Fibroblast of skin of left quadriceps (primary cell): ENCODE measurements at places on chromosomes 6 and 20.
A peak's percentile ranks its signal among the peaks of the same experiment; 100 is the strongest.

- peak; percentile 37 for DNase-seq
Observed at GRCh38 chr6:32413427-32414047, 6.6 kb upstream of the BTNL2 start.

GRCh38 chr20:35575958-35576357 lies 34.1 kb downstream of the ERGIC3 start:
- no peak for DNase-seq

- DNase-seq, result no peak
Observed at GRCh38 chr6:144181639-144182038, 31.3 kb downstream of the STX11 start.

DNA sequence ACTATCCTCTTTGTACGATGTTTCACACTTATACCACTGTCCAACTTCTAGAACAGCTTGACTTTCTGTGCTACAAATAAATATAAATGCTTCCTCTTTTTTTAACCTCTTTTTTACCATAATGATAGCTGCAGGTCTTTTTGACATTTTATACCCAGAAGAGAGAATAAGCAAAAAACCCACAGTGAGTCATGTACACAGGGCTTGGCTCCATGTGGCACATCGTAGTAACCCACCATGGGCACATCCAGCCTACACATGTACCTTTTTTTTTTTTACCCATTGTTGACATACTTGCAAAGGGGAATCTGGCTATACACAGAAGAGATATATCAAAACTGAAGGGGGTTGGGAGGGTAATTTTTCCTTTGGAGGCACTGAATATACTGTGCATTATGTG lies 59.5 kb upstream of the RSPO3 start:
- DNase-seq, result no peak

GRCh38 chr6:136750696-136751521 lies 41.4 kb downstream of the MAP3K5 start:
- DNase-seq, result no peak

DNA sequence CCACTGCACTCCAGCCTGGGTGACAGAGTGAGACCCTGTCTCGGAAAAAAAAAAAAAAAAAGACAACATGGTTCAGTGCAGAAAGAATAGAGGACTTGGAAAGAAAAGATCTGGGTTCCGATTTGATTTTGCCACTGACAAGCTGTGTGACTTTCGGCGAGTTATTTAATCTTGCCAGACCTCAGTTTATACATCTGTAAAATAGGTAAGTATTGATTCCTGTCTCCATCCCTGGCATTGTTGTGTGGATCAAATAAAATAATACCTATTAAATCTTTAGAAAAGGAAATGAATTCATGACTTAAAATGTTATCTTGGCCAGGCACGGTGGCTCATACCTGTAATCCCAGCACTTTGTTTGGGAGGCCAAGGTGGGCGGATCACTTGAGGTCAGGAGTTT lies 7.0 kb downstream of the ITCH start:
- no peak for DNase-seq

DNA sequence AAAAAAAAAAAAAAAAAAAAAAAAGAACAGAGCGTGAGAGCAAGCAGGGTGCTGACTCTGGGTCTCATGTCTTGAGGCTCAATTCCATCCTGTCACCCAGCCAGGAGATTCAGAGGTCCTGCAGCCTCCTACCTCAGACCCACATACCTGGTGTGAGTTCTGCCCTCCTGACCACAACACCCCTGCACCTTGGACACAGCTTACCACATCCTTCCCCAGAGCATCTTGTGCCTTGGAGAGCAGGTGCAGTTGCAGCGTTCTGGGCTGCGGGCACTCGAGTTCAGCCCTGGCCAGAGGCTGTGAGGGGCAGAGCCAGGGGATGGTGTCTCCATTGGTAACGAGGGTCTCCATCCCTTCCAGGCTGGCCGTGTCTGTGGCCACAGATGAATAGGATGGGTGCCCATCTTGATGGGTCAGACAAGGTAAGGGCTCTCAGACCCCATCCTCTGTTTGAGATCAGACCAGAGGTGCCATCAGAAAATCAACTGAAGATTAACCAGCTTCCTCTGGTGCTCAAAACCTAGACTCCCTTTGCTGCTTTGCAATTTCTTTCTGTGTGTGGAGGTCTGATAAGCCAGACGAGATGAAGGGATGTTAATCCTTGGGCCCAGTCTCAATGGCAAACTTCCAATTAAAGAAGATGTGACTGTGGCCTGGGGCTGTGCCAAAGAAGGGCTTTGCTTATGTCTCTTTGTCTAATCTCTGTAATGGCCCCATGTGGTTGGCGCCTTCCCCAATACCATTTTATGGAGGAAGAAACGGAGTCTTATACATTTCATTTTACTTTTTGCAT lies 14.7 kb upstream of the ZNF831 start:
- DNase-seq, result no peak

- no peak for DNase-seq
Observed at GRCh38 chr6:36505744-36506534, 41.3 kb downstream of the STK38 start.

DNA sequence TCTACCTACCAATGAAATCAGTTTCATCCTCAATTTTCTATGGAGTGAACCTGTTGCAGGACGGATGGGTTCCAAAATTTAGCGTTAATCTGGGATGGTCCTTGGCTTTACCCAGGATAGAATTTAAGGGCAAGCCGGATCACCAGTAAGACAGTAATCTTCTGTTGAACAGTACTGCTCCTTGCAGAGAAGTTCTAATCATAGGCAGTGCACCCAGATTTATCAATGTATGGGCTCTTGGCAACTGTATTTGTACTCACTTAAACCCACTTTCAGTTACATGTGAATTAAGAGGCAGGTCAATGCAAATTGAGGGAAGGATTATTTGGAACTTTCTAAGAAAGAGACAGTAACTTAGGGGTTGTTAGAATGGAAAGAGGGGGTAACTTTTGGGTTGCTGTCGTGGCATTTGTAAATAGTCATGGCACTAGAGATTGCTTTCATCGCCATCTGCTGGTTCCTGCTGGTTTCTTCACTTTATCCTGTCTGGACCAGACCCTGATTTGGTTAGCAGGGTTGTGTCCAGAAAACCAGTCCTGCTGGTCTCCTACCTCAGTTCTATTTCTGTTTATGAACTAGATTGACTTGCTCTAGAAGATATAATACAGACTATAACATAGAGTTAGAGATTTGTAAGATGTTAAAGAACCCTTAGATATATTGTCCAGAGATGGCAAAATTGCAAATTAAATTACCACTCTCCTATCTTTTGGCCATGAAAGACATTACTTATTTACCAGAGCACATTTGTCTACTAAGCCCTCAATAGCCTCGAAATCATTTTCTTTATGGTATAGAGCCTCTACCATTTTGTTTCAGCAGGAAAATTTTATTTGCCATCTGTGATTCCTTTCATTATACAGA lies 646.3 kb downstream of the UTRN start:
- no peak for DNase-seq

DNA sequence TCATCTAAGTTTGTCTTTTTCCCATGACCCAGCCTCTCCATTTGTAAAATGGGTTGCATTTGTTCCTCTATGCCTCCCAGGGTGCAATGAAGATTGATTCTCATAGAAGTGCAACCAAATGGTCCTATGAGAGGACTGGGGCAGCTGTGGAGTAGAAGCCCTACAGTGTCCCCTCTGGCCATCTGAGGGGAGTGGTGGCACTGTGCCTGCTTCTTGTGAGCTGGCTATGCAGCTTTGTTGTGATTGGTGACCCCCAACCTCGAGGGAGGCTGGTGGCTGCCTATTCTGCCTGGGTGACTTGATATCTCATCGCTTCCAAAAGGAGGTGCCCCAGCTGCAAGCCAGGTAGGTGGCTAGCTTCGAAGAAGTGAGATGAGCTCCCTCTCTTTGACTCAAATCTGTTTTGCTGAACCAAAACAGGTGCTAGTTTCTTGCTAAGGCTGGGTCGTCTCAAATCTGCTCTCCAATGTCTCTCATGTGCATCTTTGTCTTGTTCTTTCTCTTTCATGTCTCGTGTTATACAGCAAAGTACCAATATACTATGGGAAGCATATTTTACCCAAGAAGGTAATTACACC lies 33.9 kb downstream of the TXLNB start:
- no peak for DNase-seq

GRCh38 chr6:153167061-153167891 lies 36.2 kb upstream of the RGS17 start:
- DNase-seq, result peak; percentile 71

DNA sequence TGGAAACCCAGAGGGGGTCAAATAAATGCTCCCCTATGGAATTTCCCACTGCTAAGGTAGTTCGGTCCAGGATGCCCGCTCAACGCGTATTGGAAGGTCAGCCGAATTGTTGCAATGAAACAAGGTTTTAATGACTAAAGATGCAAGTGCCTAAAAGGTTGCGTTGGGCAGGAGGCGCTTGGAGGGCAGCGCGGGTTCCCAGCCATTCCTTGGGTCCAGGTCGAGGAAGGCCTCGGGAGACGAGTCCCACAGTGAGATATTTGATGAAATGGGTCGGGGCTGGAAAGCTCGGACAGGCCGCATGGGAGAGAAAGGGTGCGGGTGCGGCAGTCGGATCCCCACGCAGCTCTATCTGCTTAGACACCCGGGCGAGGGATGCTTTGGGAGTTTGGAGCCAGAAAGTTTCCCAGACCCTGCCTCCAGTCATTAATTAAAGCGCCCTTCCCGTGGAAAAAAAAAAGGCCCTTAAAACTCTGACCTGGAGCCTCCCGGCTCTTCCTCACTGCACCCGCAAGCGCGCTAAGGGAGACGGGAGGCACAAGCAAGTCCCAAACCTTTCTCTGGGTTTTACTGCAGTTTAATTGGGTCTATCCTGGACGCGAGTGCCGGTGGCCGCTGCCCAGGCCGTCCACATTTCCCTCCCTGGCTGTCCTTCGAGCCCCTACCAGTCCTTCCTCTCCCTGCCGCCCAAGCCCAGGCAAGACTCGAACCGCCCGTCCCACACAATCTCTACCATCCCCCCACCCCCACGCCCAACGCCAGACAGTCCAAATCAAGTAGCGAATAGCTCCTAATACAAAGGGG lies 24.2 kb downstream of the TFAP2A start:
- DNase-seq, result no peak
